ENCODE measurements at places on chromosomes 2 and 18. TPM values are rescaled to one million over a fixed set of nuclear protein-coding genes. Genes with fewer than 3 reads are reported as not detected.

ASXL3 gene
- 3.9 TPM for total RNA-seq

CFAP221 gene
- 0.45 TPM for total RNA-seq

KCNE4 gene
- total RNA-seq: 22.3 TPM

TUBA3E gene
- total RNA-seq: not detected

AAK1 gene
- 97.5 TPM for total RNA-seq

EEF1B2 gene
- 436 TPM for total RNA-seq

PCARE gene
- total RNA-seq: not detected

CPO gene
- total RNA-seq: not detected

LBH gene
- 96.6 TPM for total RNA-seq

RAB27B gene
- total RNA-seq: 0.28 TPM

CHRNA1 gene
- total RNA-seq: 0.38 TPM

UCN gene
- total RNA-seq: 1.5 TPM

MYO3B gene
- not detected for total RNA-seq

DUSP19 gene
- 4.1 TPM for total RNA-seq

CFAP65 gene
- not detected for total RNA-seq

HIBCH gene
- total RNA-seq: 20.7 TPM

XDH gene
- 0.23 TPM for total RNA-seq

CYTIP gene
- total RNA-seq: 0.27 TPM

C2orf81 gene
- 3.4 TPM for total RNA-seq

CFAP53 gene
- total RNA-seq: 0.26 TPM

ACADL gene
- not detected for total RNA-seq

PROKR1 gene
- not detected for total RNA-seq

PTGR3 gene
- total RNA-seq: 8.9 TPM

CRYGC gene
- not detected for total RNA-seq

CDK15 gene
- 3.6 TPM for total RNA-seq

KYNU gene
- not detected for total RNA-seq

LINC00305 gene
- total RNA-seq: not detected

GRB14 gene
- total RNA-seq: 2.4 TPM

SERPINB12 gene
- total RNA-seq: not detected

CENPA gene
- 2.6 TPM for total RNA-seq

EMX1 gene
- total RNA-seq: not detected

SFTPB gene
- total RNA-seq: not detected

IHH gene
- 0.19 TPM for total RNA-seq

PSMA8 gene
- not detected for total RNA-seq

INPP5D gene
- total RNA-seq: 0.20 TPM

TUBA4B gene
- not detected for total RNA-seq

FIGN gene
- 11.8 TPM for total RNA-seq

LOXL3 gene
- 112 TPM for total RNA-seq

RNF152 gene
- total RNA-seq: 137 TPM

CCL20 gene
- 0.45 TPM for total RNA-seq

RAD51AP2 gene
- not detected for total RNA-seq

IL36A gene
- total RNA-seq: not detected

PFN4 gene
- total RNA-seq: 1.3 TPM

SCN3A gene
- total RNA-seq: not detected

ABCA12 gene
- 0.27 TPM for total RNA-seq

KCNK3 gene
- 2.9 TPM for total RNA-seq

CCDC148 gene
- 0.52 TPM for total RNA-seq

CHRND gene
- total RNA-seq: not detected

CIDEA gene
- not detected for total RNA-seq

UGT1A5 gene
- not detected for total RNA-seq

MLPH gene
- 6.1 TPM for total RNA-seq

GPATCH11 gene
- total RNA-seq: 9.0 TPM

ZNF396 gene
- 1.4 TPM for total RNA-seq

NOL4 gene
- not detected for total RNA-seq

STK16 gene
- 25.9 TPM for total RNA-seq

DNAH7 gene
- total RNA-seq: 0.20 TPM

MSTN gene
- total RNA-seq: 0.45 TPM
